ENCODE measurements at places on chromosomes 1 and 21.
A peak's percentile ranks its signal among the peaks of the same experiment; 100 is the strongest.

- DNase-seq = peak; percentile 77
Observed at GRCh38 chr1:9207086-9207485, 27.5 kb upstream of the H6PD start.

GRCh38 chr21:26513212-26513611, 59.9 kb downstream of the CYYR1 start:
- no peak for DNase-seq

GRCh38 chr1:84928979-84929378, 36.0 kb upstream of the LPAR3 start:
- no peak for DNase-seq

- no peak for DNase-seq
Observed at GRCh38 chr1:21652937-21653743, 16.0 kb downstream of the RAP1GAP start.

DNA sequence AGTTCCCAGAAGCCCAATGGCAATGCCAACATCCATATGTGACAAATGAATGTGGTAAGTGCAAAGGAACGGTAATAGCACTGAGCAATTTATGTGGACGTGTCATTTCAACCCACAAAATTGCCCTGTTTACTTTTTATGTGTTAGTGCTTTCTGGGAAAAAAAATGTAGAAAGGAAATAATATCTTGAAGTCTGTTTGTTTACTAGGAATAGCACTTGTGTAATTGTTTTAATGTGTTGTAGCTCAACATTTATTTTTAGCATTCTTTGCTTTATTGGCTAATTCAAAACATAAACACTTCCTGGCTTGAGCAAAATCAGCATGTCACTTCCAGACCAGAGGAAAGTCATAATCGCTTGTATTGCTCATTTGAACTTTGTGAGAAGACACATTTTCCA, 224.8 kb upstream of the KCNK2 start:
- DNase-seq = peak; percentile 74

DNA sequence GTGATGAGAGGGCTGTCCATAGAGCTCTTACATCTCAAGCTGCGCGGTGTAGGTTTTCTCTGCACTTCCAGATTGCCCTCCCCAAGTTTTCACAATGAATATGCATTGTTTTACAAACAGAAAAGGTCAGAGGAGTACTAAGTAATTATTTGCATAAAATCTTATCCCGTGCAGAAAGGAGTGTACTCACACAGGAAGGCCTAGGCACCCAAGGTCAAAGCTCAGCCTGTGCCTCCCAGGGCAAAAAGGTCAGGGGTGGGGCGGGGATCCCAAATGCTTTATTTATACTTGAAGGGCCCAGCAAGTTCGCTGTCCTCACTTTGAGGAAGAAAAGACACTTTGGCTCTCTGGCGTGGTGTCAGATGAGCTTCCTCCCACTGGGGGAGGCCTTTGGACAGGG, 10.3 kb upstream of the KCNE1 start:
- DNase-seq = no peak

GRCh38 chr1:9084906-9085305, 15.5 kb upstream of the SLC2A5 start:
- DNase-seq = peak; percentile 43

GRCh38 chr1:192889082-192889481, 80.2 kb downstream of the RGS2 start:
- DNase-seq = no peak

- no peak for DNase-seq
Observed at GRCh38 chr21:46172863-46173528, 11.3 kb downstream of the SPATC1L start.

- DNase-seq = no peak
Observed at GRCh38 chr21:20822666-20823065, 175.5 kb upstream of the NCAM2 start.

DNA sequence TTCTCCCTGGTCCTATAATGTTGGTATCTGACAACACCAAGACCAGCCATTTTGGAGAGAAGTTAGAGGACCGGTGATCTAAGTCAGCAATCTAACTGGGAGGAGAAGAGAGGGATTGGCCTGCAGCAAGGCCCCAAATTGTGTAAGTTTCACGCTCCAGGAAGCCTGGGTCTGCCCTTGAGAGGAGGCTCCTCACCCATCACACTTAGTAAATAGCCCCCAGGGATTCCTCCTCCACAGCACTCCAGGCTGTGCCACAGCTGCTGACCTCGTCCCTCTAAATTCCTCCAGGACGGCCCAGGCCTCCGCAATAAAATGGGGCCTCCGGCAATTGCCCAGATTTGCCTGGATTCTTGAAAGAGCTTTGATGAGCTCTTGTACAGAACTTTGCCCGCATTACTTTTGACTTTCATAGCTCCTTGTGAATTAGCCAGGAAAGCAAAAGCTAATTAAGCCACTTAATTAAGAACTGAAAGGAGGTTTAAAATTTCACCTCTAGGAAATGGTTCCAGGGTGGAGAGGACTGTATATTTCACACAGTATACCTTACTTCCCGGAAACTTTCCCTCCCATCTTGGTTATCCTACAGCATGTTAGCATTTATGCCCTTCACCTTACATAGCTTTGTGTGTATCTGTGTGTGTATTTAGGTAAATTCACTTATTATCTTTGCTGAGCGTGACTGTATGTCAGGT, 90.5 kb downstream of the LAMC2 start:
- DNase-seq = peak; percentile 80

GRCh38 chr21:45570071-45570470, 27.8 kb upstream of the SLC19A1 start:
- DNase-seq = no peak

- peak; percentile 79 for DNase-seq
Observed at GRCh38 chr1:67853704-67854103, 20.4 kb upstream of the GNG12 start.

DNA sequence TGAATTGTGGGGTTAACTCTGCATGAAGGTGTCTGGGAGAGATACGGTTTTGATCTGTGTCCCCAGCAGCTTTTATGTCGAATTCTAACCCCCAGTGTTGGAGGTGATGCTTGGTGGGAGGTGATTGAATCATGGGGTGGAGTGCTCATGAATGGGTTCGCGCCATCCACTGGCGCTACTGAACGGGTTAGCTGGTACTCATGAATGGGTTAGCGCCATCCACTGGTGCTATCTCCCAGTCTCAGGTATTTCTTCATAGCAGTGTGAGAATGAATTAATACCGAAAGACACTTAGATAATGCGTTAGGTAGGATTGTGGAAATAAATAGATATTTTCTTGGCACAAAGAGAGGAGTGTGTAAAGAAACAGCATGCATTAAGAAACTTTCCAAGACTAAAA, 32.9 kb upstream of the CLDN8 start:
- DNase-seq = no peak

DNA sequence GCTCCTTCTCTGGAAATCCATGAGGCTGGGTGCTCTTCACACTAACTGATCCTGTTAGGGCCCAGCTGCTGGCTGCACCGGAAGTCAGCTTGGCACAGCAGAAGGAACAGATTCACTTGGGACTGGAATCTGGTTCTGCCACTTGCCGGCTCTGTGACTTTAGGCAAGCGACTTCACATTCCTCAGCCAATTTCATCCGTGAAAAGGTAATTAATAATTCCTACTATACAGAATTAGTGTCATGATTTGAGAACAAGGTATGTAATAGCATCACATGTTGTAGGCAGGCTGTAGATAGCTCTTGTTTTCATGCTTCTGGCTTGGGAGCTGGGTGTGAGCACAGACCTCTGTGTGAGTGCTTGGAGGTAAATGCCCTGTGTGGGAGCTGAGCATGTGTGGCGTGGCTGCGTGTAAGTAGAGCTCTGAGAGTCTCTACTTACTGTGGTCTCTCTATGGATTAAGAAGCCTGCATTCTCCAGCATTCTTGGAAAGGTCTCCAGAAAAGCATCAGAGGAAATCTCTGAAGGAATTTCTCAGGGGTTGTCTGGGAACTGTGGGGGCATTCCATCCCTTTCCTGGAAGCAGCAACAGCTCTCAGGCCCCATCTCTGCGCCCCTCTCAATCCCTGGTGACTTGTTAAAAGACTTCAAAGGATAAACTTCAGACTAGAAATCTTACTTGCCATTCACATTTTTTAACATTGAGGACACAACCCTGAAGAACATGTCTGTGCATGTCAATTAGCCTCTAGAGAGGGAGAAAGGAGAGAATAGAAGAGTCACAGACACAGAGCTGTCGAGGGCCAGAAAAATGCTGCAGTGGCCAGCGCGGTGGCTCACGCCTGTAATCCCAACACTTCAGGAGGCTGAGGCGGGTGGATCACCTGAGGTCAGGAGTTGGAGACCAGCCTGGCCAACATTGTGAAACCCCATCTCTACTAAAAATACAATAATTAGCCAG, 47.7 kb upstream of the PPM1J start:
- peak; percentile 11 for DNase-seq

DNA sequence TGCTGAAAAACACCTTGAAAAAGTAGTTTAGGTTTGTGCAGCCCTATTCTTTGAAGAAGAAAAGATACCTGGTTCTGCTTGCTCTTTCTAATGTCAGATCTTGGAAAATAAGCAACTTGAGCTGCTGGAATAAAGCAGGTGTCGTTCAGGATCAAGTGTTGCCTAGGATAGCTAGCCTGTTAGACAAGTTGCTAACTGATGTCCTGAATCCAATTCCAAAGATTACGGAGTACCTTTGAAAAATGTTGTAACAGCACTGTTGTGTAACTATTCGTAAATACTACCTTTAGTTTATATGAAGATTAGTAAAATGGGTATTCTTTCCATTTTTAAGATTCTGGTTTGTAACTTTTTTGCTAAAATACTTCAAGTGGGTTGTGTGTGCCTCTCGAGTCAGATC, 151.5 kb downstream of the CLEC20A start:
- no peak for DNase-seq

DNA sequence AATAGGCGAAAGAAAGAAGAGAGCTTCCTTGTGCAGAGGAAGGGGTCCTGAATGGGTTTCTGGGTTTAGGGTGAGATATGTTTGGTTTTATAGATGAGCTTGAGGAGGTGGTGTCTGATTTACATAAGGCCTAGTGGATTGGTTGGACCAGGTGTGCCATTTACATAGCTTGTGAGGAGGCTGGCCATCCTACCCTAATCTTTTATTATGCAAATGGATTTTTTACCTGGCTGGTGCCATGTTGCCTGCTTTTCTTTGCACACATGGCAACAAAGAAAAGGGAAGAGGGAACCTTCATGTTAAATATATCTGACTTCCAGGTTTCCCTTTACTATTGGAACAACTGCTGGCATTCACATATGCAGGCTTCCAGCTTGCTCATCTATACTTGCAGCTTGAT, 585.3 kb downstream of the PTPRU start:
- DNase-seq = no peak

DNA sequence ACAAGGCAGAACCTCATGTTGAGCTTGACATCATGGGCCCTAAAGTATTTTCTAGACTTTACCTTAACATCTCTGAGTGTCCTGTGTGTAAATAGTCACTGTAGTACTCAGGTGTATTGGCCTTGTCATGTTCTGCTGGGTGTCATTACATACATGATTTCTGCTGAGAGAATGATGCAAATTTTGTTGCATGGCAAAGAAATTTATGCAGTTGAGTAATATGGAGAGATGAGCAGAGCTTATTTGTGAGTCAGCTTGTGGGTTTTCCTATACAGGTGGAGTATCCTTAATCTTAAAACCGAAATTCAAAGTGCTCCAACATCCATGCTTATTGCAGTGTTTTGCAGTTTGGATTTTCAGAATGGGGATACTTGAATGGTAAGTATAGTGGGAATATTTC, 36.6 kb downstream of the RGL1 start:
- no peak for DNase-seq

GRCh38 chr1:115130786-115131185, 41.5 kb upstream of the TSPAN2 start:
- DNase-seq = no peak

- no peak for DNase-seq
Observed at GRCh38 chr1:44425341-44426082, 20.5 kb downstream of the RNF220 start.

- DNase-seq = no peak
Observed at GRCh38 chr1:89734442-89734841, 86.4 kb upstream of the LRRC8D start.

DNA sequence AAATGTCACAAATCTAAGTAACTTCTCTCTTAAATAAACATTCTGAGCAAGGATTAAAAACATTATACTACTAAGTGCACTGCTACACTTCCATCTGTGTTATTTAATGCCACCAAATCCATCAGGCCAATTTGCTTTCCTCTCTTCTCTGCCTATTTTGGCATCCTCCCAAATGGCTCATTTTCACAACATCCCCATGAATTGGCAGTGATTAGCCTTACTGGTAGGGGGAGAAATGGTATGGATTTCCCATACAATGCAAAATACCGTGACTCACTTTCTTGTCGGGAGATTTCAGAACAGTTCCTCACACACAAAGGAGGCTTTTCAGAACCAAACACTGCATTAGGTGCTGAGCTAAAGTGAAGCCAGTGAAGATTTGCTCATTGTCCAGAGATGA, 195.7 kb downstream of the MIS18A start:
- DNase-seq = no peak

DNA sequence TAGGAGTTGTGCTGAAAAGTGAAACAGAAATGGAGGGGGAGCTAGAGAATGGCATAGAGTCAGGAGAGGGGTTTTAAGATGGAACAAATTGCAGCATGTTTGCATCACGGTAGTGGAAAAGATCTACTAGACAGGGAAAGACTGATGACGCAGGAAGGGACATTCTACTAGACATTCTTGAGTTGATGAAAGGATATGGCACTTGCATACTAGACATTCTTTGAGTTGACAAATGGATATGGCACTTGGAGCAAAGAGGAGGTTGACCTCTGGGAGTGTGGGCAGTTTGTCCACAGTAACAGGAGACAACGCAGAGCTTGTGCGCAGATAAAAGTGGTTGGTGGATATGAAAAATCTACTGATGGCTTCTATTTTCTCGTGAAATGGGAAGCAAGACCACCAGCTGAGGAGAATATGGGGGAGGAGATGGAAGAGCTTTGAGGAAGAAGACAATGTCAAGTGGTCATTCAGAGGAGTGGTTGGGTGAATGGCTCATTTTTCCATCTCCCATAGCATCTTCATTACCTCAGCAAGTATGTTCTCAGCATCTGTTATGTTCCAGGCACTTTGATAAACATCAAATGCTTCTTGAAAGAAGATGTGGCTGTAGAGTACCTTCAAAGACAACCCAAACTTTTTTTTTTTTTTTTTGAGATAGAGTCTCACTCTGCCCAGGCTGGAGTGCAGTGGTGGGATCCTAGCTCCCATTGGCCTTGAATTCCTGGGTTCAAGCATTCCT, 2.4 kb upstream of the CTPS1 start:
- DNase-seq = peak; percentile 89

GRCh38 chr1:16334655-16335340, 17.5 kb downstream of the FBXO42 start:
- no peak for DNase-seq
